Stimulated activated CD4-positive, alpha-beta T cell treated with anti-CD3 and anti-CD28 coated beads, Interleukin-4, amount 100 ng/mL, for 48 hours (primary cell): ENCODE measurements at places on chromosomes 1 and 21.

GRCh38 chr1:4617506-4617905 is 36.9 kb upstream of the AJAP1 start:
- DNase-seq = no peak

DNA sequence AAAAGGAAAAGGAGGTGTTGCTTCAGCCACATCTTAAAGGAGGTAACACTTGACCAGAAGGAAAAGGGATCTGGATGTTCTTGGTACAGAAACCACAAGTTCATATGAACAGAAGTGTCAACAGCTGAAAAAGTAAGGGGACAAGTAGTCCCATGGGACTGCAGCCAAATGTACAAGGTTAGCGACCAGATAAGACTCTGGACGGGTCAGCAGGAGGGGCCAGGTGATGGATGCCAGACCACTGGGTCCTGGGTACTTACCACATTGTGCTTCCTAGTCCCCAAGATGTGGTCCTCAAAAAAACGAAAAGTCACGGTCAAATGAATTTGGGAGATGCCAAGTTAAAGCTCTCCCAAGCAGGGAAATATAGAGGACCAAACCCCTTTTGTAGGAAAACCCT is 16.6 kb upstream of the BMP8A start:
- DNase-seq = no peak

- DNase-seq = no peak
Measured at GRCh38 chr1:24927988-24928688, 1.9 kb downstream of the RUNX3 start.

DNA sequence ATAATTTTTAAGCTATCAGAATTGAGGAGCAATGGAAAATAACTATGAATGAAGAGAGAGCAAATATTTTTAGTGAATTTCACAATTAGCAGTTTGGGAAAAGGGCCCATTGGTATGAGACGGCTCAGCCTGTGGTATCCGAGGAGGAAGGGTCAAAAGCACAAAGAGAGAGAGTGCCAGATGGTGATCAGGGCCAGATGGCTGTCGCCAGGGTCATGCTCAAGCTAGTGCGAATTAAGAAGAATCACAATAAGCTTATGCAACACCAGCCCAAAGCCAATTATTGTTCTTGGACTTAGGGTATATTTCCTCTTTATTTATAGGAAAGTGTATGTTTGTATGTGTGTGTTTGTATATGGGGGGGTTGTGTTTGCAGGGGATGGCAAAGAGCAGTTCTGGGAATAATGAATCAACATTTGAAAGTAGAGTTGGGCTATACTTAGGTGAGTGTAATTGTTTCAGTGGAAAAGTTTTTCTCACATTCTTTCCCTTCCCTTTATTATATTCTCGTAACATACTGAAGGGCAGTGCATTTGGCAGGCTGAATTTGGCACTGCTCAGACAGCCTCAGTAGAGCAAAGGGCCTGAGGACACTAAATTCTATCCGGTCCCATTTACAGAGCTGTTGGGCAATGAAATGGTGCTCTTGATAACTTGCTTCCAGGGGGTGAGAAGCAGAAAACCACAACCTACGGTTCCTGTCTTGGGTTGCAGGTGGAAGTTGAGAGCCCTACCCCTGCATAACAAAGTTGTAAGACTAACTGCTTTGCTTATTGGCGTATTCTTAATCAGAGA is 19.5 kb upstream of the DDR2 start:
- DNase-seq = no peak

DNA sequence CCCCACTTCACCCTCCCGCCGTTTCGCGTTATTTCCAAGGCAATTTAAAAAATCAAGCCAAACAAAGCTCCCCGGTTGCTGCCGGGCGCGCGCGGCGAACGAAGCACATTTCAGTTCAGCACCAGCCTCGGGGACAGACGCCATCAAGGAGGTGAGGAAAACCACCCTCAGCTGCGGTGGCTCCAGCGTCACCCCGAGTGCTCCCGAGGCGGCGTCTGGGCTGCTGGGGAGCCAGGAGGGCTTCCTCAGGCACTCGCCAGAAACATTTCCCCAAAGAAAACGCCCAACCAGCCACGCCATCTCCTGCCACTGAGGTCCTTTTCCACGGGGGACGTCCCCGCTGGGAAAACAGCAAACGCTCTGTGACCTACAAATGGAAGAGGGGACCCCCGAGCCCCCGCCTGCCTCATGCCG is 623 bp downstream of the GNG4 start:
- DNase-seq = peak; percentile 53

DNA sequence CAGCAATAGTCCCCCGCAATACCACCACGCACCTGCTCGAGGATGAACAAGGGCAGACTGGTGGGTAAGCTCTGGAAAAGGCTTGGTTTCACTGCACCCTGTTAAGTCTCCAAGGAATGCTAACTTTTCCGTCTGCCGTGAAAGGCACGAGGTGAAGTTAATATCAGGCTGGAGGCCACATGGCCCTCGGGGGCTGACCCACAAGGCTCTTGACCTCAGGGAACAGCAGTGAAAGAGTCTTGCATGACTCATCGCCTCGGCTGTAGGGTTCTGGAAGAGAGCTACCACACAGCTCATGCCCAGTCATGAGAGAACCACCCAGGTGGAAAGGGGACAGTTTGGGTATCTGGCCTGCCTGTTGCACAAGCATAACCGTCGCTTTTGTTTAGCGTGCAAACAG is 24.7 kb downstream of the SCCPDH start:
- DNase-seq = no peak

- DNase-seq = no peak
Measured at GRCh38 chr1:154418062-154418921, 13.1 kb downstream of the IL6R start.

DNA sequence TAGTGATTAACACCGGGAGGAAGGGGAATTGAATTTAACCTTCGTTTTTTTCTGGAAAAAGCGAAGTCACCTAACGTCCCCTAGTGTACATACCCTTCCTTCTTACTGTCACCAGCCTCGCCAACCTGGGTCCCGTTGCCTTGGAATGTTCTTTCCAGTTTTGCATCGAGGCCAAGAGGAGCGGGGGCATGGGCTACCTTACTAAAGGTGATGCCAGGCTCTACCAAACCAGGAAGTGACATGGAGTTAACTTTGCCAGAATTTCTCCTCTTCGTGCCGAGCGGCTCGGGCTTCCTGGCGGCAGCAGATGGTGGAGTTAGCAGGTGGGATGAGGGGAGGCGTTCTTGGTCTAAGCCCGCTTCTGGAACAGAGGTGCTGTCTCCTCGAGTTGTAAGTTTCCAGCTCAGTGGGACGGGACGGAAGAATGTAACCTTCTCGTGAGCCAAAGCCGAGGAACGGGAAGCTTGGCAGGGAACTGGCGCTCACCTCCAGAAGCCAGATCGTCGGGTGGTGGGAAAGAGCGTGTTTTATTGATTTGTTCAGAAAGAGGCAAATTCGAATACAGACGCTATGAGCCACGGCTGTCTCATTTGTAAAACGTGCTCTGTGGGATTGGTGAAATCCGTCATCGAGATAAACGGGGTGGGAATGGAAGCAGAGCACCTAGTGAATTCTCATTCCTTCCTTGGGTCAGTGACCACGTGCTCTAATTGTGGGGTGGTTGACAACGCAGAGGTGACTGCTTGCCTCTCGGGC is 486 bp downstream of the NIPAL3 start:
- no peak for DNase-seq

- DNase-seq = no peak
Measured at GRCh38 chr1:151134396-151134795, 12.0 kb downstream of the SEMA6C start.

DNA sequence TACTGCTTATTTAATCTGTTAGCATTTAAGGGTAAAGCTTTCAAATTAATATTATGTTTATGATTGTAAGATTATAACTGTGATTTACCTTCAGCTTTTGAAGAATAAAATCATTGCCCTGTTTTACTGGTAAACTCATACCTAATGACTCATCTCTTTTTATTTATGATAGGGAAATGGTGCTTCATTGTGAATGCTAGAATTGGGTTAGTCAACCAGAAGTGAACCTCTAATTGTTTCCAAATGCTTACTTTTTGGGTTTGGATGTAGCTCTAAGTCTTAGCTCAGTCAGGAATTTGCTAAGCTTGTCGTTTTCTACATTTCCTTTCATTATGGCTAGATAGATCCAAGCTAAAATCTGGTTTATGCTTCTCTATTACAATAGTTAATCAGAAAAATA is 59.4 kb downstream of the SLC30A7 start:
- DNase-seq = no peak

DNA sequence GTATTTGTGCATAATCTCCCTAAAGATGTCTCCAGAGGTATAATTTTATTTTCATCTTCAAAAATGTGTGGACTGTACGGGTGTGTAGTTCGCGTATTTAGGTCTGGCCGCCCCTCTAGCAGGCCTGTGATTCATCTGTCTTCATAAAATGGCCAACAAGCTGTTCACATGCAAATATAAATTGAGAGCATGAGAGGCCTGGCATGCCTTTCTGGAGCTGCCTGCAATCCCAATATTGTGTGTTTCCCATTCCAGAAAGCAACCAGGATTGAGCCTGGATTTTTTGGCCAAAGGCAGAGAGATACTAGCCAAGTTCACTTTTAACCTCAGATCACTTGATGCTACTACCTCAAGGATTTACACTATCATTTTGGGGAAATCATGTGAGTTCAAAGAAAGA is 197.2 kb downstream of the NFIA start:
- DNase-seq = no peak

DNA sequence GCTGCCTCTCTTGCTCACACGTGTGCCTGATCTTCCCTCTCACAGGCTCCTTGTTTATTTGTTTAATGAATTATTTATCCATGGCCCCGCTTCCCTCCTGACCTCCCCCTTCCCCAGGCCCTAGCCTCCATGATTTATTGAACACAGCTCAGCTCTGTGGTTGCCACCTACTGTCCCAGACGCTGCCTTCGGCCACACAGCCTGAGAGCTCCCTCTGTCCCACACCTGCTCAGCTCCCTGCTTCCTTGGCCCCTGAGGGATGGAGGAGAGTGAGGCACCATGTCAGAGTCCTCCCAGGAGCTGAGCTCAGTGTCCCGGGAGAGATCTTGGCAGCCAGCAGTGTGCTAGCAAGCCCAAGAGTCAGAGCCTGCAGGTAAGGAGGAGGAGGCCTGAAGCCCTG is 3.1 kb upstream of the EFNA3 start:
- no peak for DNase-seq

DNA sequence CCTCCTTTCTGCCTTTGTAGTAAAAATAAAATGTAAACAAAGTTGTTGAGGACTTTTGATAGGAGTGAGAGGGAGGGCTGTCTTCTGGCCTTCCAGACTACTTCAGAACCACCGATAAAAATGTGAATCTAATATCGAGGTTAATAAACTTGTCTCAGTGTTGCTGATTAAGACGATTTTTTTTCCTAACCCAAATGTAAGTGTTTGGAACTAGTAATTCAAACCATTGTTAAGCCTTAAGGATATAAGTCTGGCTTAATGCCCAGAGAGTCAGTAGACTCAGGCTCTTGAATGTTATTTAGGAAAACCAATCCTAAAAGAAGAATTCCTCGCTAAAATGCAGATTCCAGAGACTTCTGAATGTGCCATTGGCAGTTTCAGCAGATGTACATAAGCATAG is 356.9 kb downstream of the SIPA1L2 start:
- no peak for DNase-seq

DNA sequence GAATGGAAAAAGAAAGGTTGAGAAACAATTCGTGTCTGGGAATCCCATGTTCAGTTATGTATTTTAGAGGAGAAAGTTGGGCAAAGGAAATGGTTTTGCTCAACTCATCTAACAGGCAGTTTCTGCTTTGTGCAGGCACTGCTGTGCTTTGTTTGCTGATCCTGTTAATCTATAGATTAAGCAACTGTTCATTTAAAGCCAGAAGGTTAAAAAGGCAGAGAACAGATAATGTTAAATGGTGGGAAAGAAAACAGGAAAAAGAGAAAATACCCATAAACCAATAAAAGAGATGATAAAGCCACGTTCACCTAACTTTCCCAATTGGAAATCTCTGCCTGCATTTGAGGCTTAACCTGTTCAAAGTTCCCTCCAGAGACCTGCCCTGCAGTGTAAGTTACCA is 70.0 kb downstream of the APP start:
- no peak for DNase-seq
